ENCODE measurements at places on chromosomes 6 and 20.

- DNase-seq: no peak
Measured at GRCh38 chr6:25107218-25107617, 171.5 kb upstream of the RIPOR2 start.

GRCh38 chr6:154738551-154738961 lies 5.3 kb downstream of the SCAF8 start:
- DNase-seq: no peak

DNA sequence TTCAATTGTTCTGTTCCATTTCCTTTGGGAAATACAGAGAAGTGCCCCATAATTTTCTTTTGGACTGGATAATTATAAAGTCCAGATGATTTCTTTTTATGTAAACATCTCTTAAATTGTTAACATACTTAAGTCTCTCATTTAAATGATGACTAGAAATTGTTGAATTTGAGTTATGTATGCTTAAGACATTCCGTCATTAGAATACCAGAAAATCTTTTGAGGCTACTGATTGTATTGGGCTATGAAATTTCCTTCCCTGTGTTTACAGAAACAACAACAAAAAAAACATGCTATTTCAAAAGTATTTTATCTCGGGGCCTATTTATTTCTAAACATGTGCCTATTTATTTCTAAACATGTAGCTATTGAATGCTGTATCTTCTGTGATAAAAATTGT lies 125.4 kb downstream of the SH3BGRL2 start:
- no peak for DNase-seq

- DNase-seq: no peak
Measured at GRCh38 chr6:35590622-35591066, 77.9 kb upstream of the TULP1 start.

- DNase-seq: no peak
Measured at GRCh38 chr20:35563834-35564233, 22.0 kb downstream of the ERGIC3 start.

DNA sequence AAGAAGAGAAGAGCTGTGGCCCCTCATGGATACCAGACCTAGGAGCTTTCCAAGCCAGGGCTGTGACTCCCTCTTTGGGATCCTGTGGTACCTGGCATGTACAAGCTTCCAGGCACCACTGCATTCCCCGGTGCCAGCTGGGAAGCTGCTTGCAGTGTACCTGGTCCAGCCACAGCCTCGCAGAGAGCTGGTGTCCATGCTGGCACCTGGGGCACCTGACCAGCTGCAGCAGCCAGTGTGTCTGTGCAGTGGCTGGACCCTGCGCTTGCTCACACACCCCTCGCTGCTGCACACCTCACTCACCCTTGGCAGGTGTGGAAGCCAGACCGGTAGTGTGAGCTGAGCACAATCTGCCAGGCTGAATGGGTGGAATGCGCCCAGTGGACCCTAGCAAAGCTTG lies 190.9 kb upstream of the MAN1A1 start:
- DNase-seq: no peak

DNA sequence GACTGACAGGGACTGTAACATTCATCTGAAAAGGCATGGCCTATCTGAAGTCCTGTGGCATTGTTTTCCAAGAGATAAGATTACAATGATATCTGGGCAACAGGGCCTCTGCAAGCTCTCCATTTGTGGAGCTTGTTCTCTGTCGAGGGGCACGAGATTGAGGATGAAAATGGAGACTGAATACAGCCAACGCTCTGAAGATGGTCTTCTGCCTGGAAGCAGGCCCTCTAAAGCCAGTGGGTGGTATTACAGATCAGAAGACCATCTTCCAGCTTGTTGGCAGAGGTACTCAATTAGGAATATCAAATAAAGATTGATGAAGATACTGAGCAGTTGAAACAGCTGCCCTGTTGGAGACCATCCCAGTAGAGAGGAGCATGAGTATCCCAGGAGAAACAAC lies 288.2 kb downstream of the CENPW start:
- no peak for DNase-seq

- DNase-seq: no peak
Measured at GRCh38 chr6:44003345-44004061, 123.7 kb downstream of the MRPL14 start.

GRCh38 chr20:19531446-19531845 lies 226.6 kb upstream of the RIN2 start:
- no peak for DNase-seq

DNA sequence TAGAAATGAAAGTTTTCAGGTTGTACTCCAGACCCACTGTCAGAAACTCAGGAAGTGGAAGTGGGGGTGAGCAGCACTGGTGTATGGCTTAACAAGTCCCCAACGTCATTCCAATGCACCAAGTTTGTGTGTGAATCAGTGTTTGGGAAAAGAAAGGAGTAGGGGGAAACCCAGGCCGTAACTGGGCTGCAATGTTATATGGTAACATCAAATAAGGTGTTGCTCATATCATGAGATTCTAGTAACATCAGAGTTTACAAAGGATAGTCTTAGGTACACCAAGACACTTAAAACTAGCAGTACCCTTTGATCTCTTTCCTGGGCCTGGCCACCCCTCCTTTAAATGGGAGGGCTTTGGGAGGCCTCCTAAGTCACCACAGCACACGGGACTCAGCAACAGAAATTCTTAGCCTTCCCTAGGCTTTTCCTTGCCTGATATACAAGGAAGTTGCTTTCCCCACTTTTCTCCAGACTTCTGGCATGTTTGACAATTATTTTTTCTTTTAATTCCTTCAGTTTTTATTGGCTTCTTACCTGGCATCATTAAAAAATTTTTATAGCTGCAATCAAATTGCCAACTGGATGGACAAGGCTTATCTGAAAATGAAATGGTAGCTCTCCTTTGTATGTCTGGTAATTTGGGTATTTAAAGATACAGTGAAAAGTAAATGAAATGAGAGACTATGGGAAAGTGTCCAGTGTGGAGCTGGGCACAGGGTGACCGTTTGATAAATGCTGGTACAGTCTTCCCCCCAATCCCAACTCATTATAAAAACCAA lies 15.1 kb downstream of the E2F3 start:
- no peak for DNase-seq

DNA sequence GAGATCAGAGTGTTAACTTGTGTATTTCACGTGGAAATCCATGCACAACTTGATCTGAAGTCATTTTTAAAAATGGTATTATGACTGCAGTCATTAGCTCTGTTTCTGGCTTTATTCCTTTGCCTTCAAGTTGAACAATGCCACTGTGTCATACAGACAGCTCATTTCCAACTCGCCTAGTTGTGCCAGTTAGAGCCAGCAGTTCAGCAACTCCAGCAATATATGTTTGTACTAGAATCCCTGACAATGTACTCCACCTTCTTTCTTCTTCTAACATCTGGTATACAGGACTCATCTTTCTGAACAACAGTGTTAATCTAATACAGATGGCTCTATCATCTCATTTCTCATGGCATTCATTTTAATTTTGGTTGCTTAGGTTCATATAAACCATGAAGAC lies 418.3 kb upstream of the POU3F2 start:
- DNase-seq: no peak

GRCh38 chr6:73954881-73955280 lies 258.9 kb downstream of the CD109 start:
- DNase-seq: no peak

GRCh38 chr6:52570291-52570700 lies 6.6 kb downstream of the TRAM2 start:
- no peak for DNase-seq

DNA sequence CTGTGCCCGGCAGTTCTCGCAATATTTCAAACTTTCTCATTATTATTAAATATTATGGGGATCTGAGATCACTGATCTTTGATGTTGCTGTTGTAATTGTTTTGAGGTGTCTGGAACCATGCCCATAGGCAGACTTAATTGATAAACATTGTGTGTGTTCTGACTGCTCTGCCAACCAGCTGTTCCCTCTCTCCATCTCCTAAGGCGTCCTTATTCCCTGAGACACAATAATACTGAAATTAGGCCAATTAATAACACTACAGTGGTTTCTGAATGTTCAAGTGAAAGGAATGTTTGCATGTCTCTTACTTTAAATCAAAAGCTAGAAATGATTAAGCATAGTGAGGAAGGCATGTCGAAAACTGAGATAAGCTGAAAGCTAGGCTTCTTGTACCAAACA lies 7.6 kb downstream of the MAPK14 start:
- DNase-seq: no peak

GRCh38 chr6:104182811-104183210 lies 676.9 kb downstream of the HACE1 start:
- DNase-seq: no peak

DNA sequence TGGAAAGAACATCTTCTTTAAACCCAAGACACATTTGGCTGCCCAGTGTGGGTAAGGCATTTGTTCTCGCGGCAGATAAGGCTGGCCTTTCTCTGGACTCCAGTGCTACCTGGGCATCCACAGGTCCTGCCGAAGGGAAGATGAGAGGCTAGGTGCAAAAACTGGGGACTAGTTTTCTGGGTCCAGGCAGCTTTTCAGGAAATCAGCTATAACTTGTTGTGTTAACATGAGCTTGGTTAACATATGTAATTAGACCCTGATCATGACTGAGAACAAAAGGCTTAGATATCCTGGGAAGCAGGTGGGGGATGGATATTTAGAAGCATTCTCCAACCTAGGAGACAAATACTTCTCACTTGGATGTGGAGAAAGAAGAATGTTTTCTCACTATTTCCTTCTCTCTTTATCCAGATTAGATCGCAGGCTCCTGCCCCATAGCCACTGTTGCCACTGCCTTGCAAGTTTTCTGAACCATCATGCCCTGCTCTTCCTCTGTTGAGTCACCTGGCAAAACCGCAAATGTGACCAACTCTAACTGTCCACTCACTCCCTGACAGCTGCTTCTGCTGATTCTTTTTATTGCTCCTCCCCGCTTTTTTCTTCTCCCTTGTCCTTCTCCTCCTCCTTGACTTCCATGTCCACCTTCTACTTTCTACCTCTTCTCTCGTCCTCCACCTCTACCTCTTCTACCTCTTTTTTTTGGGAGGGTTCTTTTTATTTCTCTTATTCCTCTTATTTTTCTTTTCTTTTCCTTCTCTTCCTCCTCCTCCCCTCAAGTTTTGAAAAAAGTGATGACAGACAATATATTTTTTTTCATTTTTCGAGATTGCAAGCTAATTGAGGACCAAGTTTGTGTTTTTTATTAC lies 258.1 kb downstream of the UTRN start:
- no peak for DNase-seq

- DNase-seq: no peak
Measured at GRCh38 chr20:64153410-64153809, 10.8 kb upstream of the MYT1 start.

- no peak for DNase-seq
Measured at GRCh38 chr6:107606407-107606806, 116.5 kb downstream of the SOBP start.

- DNase-seq: no peak
Measured at GRCh38 chr6:36078159-36078558, 50.6 kb downstream of the MAPK14 start.

- no peak for DNase-seq
Measured at GRCh38 chr20:4961746-4962145, 39.6 kb downstream of the SLC23A2 start.

DNA sequence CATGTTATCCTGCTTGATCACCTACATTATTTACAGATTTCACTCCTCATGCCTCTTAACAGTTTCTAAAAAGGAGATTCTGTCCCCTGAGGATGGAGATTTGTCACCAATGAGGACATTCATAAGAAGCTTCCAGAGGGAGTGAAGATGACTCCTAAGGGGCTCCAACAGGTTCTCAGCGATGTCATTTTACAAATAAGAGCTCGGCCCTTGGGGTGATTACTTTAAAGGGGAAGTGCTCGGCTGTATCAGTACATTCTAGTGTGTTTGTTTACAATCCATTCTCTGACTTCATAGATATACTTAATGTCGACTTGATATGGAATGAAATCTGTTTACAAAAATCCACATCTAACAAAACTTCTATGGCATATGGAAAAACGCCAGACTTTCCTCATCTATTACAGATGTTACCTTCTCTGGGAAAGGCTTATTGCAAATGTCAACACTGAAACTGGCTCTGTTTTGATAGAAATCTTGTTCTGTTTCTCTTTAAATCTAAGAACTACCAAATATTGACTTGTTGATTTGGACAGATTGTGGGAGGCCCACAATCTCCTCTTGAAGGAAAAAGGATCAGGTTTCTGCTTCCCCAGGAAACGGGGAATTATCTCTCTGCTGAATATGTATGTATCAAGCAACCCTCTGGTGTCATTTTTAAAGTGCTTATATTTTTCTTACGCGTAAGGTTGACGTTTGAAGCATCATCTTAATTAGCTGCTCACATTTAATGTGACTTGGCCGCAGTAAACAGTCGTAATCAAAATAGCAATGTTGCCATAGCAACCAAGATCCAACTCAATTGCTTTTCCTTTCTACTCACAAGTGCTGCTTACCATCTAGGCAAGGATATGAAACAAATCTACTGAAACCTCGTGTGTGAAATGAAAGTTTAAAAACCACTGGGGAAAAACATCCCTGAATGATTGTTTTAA lies 95.7 kb downstream of the SHLD1 start:
- no peak for DNase-seq

- DNase-seq: no peak
Measured at GRCh38 chr6:20879526-20879925, 345.3 kb downstream of the CDKAL1 start.

GRCh38 chr20:31824554-31825313 lies 5.6 kb downstream of the MYLK2 start:
- DNase-seq: no peak
